ENCODE measurements at places on chromosomes 16 and 17.

DNA sequence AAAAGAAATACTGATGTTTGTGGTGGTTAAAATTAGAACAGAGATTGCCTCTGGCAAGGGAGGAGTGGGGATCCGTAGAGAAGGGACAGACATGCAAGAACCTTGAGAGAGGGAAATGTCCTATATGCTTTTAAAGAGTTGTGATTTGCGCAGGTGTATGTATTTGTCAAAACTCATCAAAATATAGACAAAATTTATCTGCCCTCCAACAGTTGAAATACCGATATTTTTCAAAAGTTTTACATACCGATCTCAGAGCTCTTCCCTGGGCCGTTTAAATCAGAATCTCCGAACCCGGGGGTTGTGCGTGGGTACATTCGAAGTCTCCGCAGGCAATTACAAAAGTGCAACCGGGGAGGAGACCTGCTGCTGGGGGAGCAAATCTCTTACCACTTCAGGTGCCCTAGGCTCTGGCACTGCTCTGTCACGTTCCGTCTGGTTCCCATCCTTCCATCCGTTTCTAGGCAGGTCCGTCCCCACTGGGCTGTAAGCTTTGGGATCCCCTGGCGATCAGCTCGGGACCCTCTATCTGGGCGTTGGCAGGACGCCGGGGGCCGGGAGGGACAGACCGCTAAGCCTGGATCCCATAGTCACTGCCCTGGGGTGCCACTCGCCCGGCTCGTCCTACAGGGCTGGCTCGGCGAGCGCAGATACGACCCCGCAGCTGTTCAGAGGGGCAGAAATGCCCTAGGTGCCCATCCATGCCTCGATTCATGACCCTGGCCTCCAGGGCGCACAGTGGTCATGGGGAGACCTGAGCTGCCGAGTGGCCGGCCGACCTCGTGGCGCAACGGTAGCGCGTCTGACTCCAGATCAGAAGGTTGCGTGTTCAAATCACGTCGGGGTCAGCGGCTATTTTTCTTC is 4.2 kb downstream of the BORCS6 start:
- no peak overlapping the region for H3K27ac ChIP-seq
- H3K4me1 ChIP-seq = peaks cover 17% of the 10 kb centered on the region
- H3K36me3 ChIP-seq = no peaks in the 10 kb centered on the region
- peak overlapping the region; percentile 85 for H3K4me3 ChIP-seq

GRCh38 chr17:50728112-50728429 is 8.7 kb downstream of the LUC7L3 start:
- no peak overlapping the region for H3K27ac ChIP-seq
- no peaks in the 10 kb centered on the region for H3K27me3 ChIP-seq
- no peak for DNase-seq
- peaks cover 6% of the 10 kb centered on the region for H3K36me3 ChIP-seq
- H3K4me1 ChIP-seq = peaks cover 14% of the 10 kb centered on the region

DNA sequence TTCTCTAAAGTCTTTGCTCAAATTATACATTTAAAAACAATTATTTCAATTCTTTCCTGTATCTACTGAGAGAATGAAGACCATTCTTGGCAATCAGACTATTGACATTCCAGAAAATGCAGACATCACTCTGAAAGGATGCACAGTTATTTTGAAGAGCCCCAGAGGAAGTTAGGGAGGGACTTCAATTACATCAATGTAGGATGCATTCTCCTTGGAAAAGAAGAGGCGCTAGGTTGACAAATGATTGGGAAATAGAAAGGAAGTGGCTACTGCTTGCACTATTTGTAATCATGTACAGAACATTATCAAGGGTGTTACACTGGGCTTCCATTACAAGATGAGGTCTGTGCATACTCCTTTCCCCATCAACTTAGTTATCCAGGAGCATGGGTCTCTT is 74.3 kb downstream of the SSH2 start:
- no peak overlapping the region for H3K27ac ChIP-seq
- DNase-seq = no peak
- no peaks in the 10 kb centered on the region for H3K4me1 ChIP-seq
- H3K36me3 ChIP-seq = no peaks in the 10 kb centered on the region

DNA sequence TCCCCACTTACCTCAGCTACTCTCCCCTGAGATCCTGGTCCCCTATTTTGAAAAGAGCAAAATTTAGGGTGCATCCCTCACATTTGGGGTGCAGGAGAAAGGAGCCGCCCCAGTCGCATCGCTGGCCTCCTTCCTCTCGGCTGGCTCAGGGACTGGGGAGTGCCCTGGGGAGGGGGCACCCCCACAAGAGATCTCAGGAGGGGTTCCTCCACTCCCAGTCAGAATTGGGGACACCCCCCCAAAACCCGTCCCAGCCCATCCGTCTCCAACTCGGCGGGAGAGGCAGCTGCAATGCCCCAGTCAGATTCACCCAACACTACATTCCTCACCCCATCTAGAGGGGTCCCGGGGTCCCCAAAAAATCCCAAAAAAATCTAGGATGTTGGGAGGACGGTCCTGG is 3.5 kb upstream of the BCL6B start:
- DNase-seq = no peak
- H3K4me3 ChIP-seq = no peak overlapping the region
- peaks cover 14% of the 10 kb centered on the region for H3K27me3 ChIP-seq
- H3K27ac ChIP-seq = no peak overlapping the region
- H3K4me1 ChIP-seq = peaks cover 25% of the 10 kb centered on the region

DNA sequence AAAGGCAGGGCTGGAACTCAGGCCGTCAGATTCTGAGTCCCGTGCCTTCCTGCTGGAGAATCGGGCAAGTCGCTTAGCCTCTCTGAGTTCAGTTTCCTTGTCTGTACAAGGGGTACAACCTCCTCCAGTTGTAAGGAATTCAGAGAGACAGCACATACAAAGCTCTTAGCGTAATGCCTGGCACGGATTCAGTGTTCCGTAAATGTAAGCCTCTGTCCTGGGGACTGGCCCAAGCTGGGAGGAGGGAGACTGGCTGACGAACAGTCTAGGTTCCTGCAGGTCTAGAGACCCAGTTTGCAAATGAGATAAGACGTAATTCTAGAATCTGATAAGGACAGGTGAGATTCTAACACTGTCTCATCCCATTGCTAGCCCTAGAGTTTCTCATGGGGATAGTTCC is 9.9 kb downstream of the METTL22 start:
- H3K27me3 ChIP-seq = no peaks in the 10 kb centered on the region
- no peak overlapping the region for H3K27ac ChIP-seq
- DNase-seq = no peak
- no peak overlapping the region for H3K4me3 ChIP-seq

- H3K27ac ChIP-seq = no peak overlapping the region
- H3K4me1 ChIP-seq = peaks cover 3% of the 10 kb centered on the region
- peaks cover 5% of the 10 kb centered on the region for H3K36me3 ChIP-seq
- H3K4me3 ChIP-seq = no peak overlapping the region
Observed at GRCh38 chr16:75416904-75417565, 16.3 kb downstream of the CFDP1 start.

DNA sequence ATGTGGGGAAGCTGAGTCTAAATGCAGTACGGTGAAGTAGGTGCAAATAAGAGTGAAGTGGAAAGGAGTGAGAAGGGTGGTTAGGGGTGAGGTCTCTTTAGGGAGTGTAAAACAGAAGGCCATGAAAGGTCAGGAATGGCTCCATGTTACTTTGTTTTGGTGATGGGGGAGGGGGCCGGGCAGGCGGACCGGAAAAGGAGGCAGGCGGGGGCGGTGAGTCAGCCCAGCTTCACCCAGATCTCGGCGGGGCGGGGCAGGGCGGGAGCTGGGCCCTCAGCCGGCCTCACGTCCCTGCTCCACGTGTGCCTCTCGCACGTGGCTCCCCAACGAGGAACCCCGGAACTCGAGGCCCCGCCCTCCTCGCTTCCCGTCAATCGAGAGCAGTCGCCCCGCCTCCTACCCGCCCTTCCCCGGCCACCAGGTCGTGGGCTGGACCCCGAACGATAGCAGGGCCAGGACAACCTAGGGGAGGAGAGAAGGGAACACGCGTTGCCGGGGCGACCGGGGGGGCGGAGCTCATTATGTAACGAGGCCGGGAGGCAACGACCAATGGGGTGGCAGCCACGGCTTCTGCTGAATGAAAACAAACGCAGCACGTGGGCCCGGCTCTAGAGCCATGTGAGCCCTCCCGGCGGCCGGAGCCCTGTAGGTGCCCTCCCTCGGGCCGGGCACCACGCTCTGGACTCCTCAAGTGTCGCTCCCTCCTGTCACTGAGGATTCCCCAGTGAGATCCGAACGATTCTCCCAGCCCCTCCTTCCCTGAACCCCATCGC is 1.4 kb downstream of the NR1D1 start:
- peaks cover 6% of the 10 kb centered on the region for H3K36me3 ChIP-seq
- no peak overlapping the region for H3K27ac ChIP-seq
- peak; percentile 94 for DNase-seq
- peak overlapping the region; percentile 26 for H3K4me3 ChIP-seq
- H3K27me3 ChIP-seq = no peaks in the 10 kb centered on the region

GRCh38 chr17:7249830-7250229 is 1.7 kb downstream of the CTDNEP1 start:
- H3K27ac ChIP-seq = no peak overlapping the region
- H3K36me3 ChIP-seq = peaks cover 12% of the 10 kb centered on the region
- peaks cover 6% of the 10 kb centered on the region for H3K4me1 ChIP-seq

DNA sequence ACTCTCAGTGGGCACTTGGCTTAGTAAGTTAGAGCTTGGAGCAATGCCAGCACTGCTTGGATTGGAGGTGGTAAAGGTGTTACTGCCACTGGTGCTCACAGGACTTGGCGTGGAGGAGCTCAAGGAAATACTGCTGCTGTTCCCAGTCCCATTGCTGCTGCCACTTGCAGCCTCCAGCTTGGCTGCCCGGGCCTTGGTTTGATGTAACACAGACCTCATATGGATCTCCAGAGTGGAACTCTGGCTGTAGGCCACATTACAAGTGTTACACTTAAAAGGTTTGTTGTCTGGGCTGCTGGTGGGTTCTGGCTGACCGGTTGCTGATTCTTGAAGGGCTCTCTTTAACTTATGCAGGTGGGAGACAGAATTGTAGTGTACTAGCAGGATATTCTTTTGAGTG is 250.3 kb downstream of the ZFHX3 start:
- no peaks in the 10 kb centered on the region for H3K27me3 ChIP-seq
- no peak for DNase-seq
- no peaks in the 10 kb centered on the region for H3K4me1 ChIP-seq
- H3K4me3 ChIP-seq = no peak overlapping the region
- peaks cover 61% of the 10 kb centered on the region for H3K36me3 ChIP-seq

DNA sequence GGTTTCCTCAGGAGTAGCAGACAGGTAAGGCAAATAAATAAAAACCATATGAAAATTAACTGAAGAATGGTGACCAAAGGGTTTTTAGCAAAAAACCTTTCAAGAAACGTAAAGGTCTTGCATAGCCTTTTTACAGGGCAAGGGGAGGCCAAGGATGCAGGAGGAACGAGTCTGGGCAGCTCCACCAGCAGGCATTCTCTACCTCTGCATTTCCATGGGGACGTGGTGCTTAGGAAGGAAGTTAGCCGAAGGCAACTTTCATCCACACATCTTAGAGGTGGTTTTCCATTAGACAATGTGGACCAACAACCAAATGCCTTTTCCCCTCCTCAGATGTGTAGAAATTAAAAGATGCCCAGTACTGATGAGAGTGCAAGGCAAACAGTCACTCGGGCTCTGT is 20.7 kb downstream of the TOM1L2 start:
- H3K4me3 ChIP-seq = no peak overlapping the region
- peak overlapping the region; percentile 14 for H3K27ac ChIP-seq
- H3K4me1 ChIP-seq = peaks cover 14% of the 10 kb centered on the region
- peaks cover 6% of the 10 kb centered on the region for H3K36me3 ChIP-seq
- no peaks in the 10 kb centered on the region for H3K27me3 ChIP-seq

- no peaks in the 10 kb centered on the region for H3K36me3 ChIP-seq
- no peak overlapping the region for H3K27ac ChIP-seq
- no peak overlapping the region for H3K4me3 ChIP-seq
Observed at GRCh38 chr17:49393491-49394255, 21.0 kb downstream of the PHB1 start.

- peaks cover 12% of the 10 kb centered on the region for H3K27me3 ChIP-seq
- H3K27ac ChIP-seq = no peak overlapping the region
- no peaks in the 10 kb centered on the region for H3K36me3 ChIP-seq
- DNase-seq = no peak
- peak overlapping the region; percentile 19 for H3K4me3 ChIP-seq
Observed at GRCh38 chr17:81169870-81170309, 3.9 kb upstream of the AATK start.

DNA sequence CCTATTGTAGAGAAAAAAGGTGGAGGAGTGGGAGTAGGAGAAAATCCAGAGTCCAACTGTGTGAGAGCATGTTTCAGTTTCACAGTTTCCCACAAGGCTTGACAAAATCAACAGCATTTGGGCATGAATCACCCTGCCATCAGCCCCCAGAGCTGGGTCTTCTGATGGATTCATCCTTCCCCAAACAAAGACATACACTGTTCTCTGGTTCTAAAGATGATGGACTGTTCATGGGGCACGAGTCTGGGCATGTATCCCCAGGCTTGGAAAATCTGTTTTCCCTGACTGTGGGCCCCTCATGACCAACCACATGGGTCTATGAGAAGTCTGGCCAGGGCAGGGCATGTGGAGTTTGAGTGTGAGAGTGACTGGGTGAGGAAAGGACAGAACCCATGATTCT is 210.4 kb upstream of the IRX5 start:
- no peaks in the 10 kb centered on the region for H3K27me3 ChIP-seq
- DNase-seq = no peak
- no peak overlapping the region for H3K27ac ChIP-seq
- no peak overlapping the region for H3K4me3 ChIP-seq
- H3K36me3 ChIP-seq = no peaks in the 10 kb centered on the region
- H3K4me1 ChIP-seq = no peaks in the 10 kb centered on the region

DNA sequence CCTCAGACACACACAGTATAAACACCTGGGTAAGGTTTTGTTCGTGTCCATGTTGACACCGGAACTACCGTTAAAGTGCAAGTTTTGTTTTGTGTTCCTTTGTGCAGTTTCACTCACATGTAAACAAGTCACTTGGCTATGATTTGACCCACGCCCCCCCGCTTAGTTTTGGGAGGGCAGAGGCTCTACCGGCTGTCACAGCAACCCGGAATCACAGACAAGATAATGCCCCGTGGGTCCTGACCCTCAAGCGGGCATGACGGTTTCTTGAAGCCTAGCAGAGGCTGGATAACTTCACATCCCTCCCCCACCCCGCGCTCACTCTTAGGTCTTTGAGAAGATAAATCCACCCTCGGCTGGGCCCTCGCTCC is 1.7 kb downstream of the RASD1 start:
- peak; percentile 3 for DNase-seq
- no peak overlapping the region for H3K4me3 ChIP-seq
- peaks cover 22% of the 10 kb centered on the region for H3K36me3 ChIP-seq
- H3K4me1 ChIP-seq = peaks cover 19% of the 10 kb centered on the region
- no peak overlapping the region for H3K27ac ChIP-seq

DNA sequence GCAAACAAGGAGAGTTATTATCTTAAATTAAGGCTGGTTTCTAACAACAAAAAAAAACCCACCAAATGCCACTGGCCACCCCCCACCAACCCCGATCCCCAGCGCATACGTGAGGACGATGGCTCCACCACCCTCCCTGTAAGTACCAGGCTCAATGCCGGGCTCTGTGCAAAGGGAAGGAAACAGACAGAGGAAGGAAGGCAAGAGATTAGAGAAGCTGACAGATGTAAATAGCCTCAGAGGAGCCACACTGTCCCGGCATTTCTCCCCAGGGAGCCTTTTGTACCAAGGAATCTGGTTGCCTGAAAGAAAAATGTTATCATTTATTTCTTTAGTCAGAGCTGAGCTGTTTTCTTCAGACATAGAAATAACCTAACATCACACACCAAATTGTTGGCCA is 13.1 kb downstream of the SOST start:
- peaks cover 3% of the 10 kb centered on the region for H3K4me1 ChIP-seq
- H3K27ac ChIP-seq = peak overlapping the region; percentile 32
- no peak for DNase-seq
- H3K36me3 ChIP-seq = no peaks in the 10 kb centered on the region

- peaks cover 5% of the 10 kb centered on the region for H3K4me1 ChIP-seq
- H3K27me3 ChIP-seq = no peaks in the 10 kb centered on the region
- peaks cover 55% of the 10 kb centered on the region for H3K36me3 ChIP-seq
- H3K4me3 ChIP-seq = no peak overlapping the region
- H3K27ac ChIP-seq = no peak overlapping the region
Observed at GRCh38 chr16:70529051-70529777, 5.6 kb downstream of the SF3B3 start.
